Activated CD8-positive, alpha-beta memory T cell treated with anti-CD3 and anti-CD28 coated beads for 4 hours (primary cell): ENCODE measurements at places on chromosomes 5 and 9.

DNA sequence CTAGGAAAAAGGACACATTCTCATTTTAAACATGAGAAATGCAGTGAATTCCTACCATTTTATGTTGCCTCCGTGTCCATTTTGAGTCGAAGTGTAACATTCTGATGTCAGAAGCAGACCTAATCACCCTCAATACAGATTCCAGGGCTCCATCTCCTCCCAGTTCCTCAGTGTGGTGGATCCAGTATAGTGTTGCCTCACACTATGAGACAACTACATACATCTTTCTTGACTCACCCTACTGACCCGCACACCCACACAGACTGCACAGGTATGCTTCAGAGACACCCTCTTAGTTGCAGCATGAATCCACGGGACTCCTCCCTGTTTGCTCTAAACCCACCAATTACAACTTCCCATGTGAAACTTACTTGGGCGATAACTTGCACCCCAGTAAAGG, 564.9 kb downstream of the SEMA5A start:
- no peak for DNase-seq

GRCh38 chr5:163569284-163569683, 63.9 kb downstream of the MAT2B start:
- DNase-seq: no peak

GRCh38 chr9:129574911-129575585, 45.9 kb downstream of the C9orf50 start:
- no peak for DNase-seq

- DNase-seq: no peak
These were observed 2.6 kb upstream of the SMC5 start for GRCh38 chr9:70256123-70256551.

DNA sequence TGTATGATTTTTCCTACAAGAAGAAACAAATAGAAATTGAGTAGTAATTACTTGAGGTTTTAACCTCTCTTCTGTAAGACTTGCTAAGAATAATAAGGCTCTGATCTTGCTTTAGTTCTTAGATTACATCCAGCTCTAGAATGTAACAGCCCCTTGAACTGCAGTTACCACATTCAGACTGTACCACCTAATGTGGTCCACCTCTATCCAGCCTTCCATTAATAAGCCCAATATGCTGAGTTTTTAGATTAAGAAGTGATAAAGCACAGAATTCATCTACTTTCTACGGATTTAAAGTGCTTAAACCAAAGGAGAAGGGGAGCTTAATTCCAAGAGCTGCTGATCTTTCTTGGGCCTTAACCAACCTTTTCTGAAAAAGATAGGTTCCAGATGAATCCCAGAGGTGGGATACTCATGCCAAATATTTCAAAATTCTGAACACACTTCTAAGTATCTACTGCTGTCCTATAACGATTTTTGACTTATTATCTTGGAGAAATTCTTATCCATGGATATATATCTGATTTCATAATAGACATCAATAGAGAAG, 131.5 kb downstream of the ZNF608 start:
- DNase-seq: no peak

DNA sequence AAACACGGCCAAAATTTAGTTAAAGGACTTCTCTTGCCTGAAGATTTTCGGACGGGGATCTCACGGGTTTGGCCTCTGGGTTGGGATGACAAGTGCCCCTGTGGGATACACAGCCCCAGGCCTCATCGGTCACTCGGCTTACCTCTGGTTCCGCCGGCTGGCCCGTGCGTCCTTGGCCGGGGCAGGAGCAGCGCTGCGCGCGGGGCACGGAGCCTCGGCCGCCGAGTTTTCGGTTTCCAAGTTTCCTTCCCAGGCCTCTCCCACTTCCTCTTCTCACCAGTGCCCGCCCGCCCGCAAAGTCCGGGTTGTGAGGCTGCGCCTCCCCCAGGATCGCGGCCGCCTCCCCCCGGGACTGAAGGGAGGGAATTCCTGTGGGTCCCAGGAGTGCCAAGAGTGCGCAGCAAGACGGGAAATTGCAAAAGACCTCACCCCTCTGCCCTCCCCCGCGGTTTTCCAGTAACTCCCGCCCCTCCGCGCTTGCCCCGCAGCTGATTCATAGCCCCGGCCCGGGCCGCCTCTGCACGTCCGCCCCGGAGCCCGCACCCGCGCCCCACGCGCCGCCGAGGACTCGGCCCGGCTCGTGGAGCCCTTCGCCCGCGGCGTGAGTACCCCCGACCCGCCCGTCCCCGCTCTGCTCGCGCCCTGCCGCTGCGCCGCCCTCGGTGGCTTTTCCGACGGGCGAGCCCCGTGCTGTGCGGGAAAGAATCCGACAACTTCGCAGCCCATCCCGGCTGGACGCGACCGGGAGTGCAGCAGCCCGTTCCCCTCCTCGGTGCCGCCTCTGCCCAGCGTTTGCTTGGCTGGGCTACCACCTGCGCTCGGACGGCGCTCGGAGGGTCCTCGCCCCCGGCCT, at the start of gene OSMR:
OSMR (plus strand) TSS at position 487 of the 853 bp plus-strand sequence. CDS start 23,033 bp downstream, outside the sequence.
- no peak for DNase-seq

DNA sequence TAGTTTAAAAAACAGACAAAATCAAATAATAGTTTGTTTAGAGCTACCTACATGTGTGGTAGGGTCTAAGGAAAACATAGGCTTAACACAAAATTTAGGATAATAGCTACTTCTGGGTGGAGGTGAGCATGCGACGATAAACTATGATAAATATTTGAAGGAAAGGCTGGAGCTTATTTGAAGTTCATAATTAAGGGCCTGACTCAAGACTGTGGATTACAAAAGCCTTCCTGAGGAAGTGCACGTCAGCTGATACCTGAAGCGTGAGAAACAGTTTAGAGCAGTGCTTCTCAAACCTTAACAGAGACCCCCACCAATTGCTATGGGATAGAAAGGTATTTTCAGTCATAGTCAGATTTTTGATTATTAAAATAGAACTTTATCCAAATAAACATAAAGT, 20.4 kb upstream of the UBLCP1 start:
- DNase-seq: no peak

DNA sequence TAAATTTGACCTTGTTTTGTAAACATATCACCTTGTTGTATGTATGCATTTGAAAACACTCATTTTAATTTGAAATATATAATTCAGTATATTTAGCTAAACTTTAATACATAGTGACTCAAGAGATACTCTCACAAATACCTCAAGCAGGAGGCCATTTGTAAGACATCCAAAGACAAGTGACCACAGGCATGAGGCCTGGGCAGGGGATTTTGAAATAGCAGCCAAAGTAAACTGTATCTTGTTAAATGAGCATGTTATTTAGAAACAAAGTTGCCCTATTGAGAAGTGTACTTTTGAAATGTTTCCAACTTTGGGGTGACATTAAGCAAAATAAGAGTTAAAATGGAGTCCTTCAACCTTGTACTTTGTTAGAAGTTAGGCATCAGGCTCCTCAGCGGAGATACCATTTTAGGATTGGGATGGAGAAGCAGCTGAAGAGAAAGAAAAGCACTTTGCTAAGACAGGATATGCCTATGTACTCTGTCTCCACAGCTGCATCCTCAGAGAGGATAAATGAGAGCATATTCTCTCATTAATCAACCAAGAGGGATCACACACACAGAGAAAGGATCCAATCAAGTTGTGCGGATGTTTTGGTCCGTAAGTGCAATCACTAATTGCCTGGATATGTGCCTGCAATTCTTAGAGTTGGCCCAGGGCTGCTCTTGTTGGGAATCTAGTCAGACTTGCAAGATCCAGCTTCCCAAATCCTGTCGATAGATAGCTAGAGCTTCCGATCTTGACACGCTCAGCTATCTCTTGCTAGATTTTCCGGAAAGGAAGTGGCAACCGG, 157.5 kb upstream of the HAPLN1 start:
- DNase-seq: no peak

DNA sequence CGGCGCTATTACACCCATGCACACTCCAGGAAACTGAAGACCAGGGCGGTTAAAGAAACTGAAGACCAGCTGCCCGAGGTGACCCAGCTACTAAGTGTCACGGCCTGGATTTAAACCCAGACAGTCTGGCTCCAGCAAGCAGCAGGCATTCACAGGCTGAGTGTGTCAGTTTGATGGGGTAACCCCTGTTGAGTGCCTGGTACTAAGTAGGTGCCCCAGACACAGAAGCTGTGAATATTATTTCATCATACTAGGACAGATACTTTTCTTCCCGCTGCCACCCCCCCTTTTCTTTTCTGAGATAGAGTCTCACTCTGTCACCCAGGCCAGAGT, 7.3 kb downstream of the ENG start:
- no peak for DNase-seq

- no peak for DNase-seq
These were observed 40.4 kb upstream of the HMHB1 start for GRCh38 chr5:143771602-143772001.

- DNase-seq: no peak
These were observed 35.7 kb downstream of the ELL2 start for GRCh38 chr5:95925939-95926338.

DNA sequence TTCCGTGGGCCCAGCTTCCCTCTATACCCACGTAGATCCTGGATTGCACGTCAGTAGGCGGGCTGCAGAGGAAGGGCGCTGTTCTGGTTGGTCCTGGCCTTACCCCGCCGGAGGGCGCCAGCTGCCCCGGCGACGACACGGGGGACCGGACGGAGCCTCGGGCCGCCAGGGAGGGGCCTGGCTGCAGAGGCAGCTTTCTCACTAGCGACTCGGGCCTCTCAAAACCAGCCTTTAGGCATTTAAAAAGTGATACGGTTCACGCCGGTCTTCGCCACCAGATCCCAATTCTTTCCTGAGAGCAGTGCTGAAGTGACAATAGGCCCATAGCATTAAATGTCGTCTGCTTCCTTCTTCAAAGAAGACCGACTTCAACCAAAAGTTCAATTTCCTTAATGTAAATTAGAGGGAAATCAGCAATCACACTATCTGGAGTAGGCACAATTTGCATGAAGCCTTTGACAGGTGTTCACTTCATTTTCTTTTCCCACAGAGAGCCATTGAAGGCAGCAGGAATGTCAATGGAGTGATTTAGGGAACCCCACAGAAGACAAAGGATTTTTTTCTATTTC, 17.6 kb upstream of the UBE2D2 start:
- DNase-seq: peak; percentile 8

GRCh38 chr9:96331236-96331947, 29.4 kb upstream of the HSD17B3 start:
- no peak for DNase-seq

GRCh38 chr5:63573380-63573779, 388.9 kb downstream of the HTR1A start:
- no peak for DNase-seq

DNA sequence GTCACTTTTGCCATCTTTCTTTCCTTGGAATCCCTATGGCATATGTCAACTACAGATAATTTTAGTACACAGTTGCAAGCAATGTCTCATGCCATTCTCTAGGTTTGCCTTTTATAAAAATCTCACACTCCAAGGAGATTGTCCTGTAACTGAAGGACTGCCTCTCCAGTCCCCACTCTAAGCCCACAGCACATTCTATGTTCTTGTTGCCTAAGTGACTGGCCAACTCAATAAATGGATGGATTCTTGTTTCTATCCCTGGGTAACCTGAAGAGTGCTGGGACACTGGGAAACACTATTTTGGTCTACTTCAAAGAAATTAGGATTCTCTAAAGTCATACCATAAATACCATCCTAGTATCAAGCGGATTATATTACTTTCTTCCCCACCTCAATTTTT, 145.0 kb downstream of the PLCXD3 start:
- DNase-seq: no peak

DNA sequence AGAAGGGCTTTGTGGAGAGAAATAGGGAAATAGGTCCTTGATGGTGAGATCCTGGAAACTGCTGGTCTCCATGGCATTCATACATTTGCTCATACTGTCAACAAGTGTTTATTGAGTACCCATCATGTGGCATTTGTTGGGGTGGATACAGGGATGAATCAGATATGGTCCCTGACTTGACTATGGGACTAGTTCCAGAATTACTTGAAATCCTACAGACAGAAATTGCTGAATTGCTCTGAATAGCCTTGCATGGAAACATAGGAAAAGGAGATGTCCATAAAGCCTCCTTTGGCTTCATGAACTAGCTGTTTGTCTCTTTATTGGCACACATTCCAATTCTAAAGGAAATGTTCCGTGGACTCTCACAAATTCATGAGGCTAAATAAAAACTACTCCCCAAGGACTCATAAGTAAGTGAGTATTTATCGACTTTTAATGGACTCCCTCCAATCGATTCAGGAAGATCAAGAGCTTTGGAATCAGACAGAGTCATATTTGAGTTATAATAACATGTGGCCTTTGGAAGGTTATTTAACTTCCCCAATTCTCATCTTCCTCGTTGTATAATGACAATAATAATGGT, 122.4 kb upstream of the C6 start:
- DNase-seq: no peak

DNA sequence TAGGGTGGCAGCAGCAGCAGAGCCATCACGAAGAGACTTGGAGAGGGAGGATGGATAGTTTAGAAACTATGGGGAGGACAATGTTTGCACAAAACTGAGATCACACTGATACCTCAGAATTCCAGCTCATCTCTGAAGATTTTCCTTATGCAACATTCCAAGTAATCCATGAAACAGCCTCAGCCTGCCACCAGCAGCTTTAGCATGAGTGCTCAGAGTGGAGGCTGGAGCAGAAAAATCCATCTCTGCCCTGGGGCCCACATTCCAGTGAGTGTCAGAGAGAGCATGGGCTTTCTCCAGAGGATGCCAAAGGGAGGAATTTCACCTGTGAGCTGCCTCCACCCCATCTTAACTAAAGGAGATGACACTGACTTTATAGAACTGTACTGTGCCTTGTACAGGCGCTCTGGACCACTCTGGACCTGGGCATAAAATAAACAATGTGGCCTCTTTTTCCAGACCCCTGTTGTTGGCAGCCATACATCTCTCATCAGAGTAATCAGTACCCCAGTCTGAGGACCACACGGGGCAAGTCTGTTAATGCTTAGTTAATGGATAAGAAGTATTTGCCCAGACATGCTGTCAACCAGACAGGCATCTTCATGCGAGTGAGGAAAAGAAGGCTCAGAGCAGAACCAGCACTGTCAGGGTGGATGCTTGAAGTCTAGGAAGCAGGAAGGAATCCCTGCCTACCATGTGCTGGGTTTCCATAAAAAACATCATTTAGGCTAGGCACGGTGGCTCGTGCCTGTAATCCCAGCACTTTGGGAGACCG, 440.9 kb downstream of the ENC1 start:
- DNase-seq: no peak

DNA sequence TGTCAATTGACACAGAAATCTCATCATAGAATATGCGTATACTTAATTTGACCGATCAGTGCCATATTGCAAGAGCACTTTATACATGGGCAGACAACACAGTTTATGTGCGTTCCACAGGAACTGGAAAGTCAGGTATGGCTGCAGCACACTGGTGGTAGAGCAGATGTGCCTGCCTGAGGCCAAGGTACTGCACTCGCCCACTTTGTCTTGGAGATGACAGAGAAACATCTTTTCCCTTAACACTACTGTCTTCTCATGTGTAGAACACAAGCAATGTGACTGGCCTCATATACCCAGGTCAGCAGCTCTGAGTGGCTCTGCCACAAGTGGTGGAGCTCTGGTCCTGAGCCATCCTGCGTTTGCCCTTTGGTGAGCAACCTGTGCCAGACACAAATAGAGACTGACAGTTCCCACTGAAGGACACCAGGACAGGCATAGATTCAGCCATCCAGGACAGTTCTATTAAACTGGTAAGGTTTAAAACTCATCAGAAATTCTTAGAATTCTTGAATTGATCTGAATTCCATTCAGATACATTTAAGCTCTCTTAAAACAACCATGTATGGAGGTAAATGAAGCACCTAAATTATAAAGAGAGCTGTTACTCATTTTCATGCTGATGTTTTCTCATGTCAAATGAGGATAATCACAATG, 21.0 kb upstream of the PPP2CA start:
- no peak for DNase-seq
